ENCODE measurements at places on chromosomes 4 and X. TPM values are rescaled to one million over a fixed set of nuclear protein-coding genes. Genes with fewer than 3 reads are reported as not detected.

DNA sequence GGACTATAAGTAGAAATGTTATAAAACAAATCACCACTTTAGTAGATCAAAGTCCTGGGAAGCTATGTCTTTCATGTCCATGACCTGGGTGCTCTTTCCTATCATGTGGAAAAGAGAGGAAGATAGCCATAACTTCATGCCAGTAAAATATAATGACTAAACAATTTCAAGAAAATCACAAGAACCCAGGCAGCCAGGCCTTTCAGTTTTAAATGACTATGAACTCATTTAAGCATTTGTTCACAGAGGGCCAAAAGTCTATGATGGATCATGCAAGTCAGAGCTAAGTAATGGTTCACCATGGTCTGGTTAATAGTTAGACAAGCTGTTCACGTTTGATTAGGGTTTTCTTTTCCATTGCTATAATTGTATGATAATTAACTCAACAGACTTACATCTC, 155.8 kb downstream of the PPARGC1A start:
- no peak for DNase-seq

- DNase-seq: no peak
Measured at GRCh38 chrX:38896724-38897298, 95.6 kb downstream of the MID1IP1 start.

GRCh38 chr4:55125087-55125721, at the start of gene KDR:
TSS of gene KDR (minus strand) at chr4:55125595. CDS start at chr4:55125293, 302 bp downstream.
- peak; percentile 12 for DNase-seq

- DNase-seq: no peak
Measured at GRCh38 chrX:40866893-40867292, 131.6 kb upstream of the MED14 start.

DNA sequence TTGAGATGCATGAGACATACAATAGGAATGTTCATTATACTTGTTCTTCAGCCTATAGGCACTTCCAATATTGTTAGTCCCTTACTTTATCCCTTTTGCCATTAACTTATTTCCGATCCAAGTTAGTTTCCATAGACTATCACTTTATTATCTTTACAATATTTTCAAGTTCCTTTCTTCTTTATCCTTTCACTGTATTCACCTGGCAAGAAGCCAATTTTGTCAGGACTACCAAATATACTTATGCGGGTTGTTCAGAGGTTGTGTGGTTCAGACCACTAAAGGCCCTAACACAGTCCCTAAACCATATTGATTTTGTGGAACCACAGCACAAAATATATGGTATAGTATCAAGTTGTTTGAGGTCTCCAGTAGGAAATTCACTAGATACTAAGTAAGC, 245.0 kb upstream of the HTR2C start:
- no peak for DNase-seq

- peak; percentile 52 for DNase-seq
Measured at GRCh38 chr4:176774852-176775251, 17.9 kb downstream of the VEGFC start.

GRCh38 chr4:113358784-113359183, 309.3 kb downstream of the ANK2 start:
- no peak for DNase-seq

- DNase-seq: peak; percentile 50
Measured at GRCh38 chrX:100409610-100410590, at the start of gene PCDH19. TSS of gene PCDH19 (minus strand) at chrX:100410273. CDS start at chrX:100408597, 1,676 bp downstream.

- DNase-seq: no peak
Measured at GRCh38 chr4:138674209-138674608, 341.4 kb upstream of the NOCT start.

- DNase-seq: no peak
Measured at GRCh38 chrX:110568441-110568840, 209.8 kb downstream of the RTL9 start.

DNA sequence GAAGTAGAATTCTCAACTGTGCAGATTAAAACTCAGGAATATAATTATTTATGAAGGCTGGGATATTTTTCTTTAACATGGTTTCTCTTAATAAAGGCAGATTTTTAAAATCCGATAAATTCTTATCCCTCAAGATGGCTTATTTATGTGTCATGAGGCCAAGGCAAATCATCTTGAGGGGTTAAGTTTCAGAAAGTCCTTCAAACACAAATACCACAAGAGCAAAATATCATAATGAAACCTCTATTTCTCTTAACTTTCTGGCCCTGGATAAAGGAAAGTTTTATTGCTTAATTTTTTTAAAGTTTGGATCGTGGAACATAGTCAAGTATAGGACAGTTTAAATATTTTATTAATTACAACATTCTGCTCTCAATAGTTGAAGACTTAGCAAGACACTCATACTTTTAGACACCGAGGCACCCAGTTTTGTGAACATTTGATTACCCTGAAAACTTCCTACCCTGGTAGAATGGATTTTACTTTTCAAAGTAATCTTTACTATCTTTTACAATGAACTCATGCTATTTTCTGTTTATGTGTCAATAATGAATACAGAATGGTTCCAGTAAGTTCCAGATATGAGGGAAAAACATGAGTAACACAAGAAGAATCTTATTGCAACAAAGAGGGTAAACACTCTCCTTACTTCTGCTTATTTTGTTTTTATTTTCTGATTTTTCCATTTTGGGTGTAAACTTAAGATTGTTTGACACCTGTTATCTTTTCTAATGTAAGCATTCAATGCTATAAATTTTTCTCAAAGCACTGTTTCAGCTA, 200.7 kb upstream of the IL15 start:
- DNase-seq: no peak

GRCh38 chrX:53686151-53686885, at the start of gene HUWE1:
TSS of gene HUWE1 (minus strand) at chrX:53686719. CDS start at chrX:53654107, 32,612 bp downstream.
- DNase-seq: peak; percentile 58

GRCh38 chr4:183936047-183936446, 30.9 kb downstream of the STOX2 start:
- no peak for DNase-seq

- DNase-seq: no peak
Measured at GRCh38 chr4:82071951-82072350, 301.8 kb downstream of the HNRNPD start.

DNA sequence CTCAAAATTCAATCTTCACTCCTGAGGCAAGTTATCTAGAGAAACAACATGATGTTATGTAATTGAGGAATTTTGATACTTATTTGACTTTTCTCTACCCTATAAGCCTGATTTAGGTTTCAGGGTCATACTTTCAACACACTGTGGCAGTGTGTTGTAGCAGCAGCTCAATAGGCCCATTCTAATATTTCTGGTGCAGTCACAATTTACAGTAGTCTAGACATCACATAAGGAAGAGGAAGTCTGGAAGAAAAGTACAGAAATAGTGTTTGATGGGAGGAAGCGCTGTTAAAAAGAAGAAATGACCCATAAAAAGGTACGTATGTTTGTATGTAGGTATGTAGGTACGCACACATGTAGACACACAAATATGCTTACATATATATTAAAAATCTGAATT, 194.3 kb downstream of the ARHGAP24 start:
- no peak for DNase-seq

- no peak for DNase-seq
Measured at GRCh38 chr4:112279025-112279881, 6.5 kb downstream of the TIFA start.

GRCh38 chrX:45761920-45762319, 561.2 kb upstream of the DIPK2B start:
- DNase-seq: no peak

DNA sequence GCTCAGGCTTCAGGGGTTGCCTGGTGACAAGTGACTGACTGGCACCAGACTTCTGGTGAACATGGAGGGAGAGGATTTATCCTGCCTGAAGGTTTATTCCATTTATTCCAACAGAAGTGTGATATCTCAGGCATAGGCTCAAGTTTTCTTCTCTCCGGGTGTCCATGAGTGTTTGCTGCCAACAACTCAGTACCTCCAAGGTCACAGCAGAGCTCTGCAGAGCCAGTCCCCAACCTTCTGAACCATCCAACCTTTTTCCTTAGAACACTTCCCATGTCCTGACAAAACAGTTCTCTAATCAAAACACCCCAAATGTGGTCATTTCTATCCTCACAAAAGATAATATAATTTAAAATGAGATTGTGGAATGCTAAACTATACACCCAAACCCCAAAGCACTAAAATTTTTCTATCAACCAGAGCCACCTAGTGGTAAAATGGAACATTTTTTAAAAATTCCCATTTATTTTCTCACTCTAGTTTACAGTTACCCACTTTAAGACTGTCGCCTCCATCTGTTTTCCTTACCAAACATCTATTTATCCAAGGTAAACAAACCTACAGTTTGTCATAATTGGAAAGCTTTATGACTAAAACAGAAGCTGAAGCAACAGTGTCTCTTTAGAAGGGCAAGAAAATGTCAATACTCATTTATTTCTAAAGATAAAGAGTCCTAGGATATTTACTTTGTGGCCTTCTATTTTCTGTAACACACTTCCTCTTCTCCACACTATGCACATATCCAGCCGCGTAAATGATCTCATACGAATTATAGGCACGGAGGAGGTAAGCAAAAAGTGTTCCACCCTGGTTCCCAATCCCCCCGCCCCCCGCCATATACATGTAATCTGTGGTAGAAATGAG, 39.5 kb downstream of the TMEM154 start:
- no peak for DNase-seq

DNA sequence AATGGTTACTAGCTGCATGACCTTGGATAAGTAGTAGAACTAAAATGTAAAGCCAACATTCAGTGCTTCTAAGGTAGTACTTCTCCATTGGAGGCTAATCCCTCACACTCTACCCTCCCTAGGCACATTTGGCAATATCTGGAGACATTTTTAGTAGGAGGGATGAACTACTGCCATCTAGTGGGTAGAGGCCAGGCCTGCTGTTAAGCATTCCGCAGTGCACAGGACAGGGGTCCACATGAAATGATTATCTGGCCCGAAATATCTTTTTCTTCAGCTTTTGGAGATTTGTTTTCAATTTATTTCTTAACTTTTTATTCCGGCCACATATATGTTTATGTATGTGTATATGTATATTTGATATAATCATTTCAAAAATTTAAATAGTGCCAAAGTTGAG, 36.0 kb upstream of the SPANXC start:
- DNase-seq: no peak

DNA sequence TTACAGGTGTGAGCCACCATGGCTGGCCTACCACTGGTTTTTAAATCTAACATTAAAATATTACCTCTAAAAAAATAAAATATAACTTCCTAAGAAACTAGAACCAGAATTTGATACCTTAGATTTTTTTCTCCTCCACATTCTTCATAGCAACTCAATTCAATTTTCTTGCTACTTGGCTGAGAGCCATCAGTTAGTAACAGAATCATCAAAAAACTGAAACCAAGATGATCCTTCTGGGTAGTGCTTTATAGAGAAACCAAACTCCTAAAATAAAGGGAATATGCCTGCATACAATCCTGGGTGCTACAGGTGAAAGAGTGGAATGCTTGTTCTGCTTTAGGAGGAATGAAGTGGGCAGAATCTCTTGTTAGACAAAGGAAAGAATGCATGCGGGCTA, 64.4 kb downstream of the RPS3A start:
- no peak for DNase-seq

DNA sequence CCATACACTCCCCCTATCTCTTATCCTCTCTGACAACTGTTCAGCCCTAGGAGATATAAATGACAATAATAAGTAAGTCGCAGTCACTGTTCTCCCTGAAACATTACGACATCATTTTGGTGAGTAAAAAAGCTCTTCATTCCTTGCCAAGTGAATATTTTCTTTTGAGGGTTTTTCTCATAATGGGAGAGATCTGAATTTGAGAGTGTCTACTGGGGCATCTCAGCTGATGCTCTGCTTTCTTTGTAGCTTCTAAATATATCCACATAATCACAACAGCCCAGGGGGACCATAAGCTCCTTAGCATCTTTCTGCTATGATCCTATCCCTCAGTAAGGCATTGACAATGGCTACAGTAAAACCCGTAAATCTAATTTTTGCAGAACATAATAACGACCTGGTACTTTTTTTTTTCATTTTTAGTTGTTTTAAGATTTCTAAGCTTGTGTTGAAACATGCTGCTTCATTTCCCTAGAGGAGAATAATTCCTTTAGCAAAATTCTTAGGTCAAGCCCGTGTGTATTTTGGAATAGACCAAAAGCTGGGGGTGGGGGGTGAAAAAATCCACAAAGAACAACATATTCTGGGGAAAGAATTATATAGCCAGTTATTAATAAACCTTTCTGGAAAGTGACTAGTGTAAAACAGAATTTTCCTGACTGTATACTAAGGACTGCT, 78.1 kb upstream of the GPM6B start:
- no peak for DNase-seq

The MAGEA12 gene
- polyA plus RNA-seq: not detected

The IL1RAPL1 gene
- polyA plus RNA-seq: 0.16 TPM

The FGF5 gene
- polyA plus RNA-seq: 3.9 TPM

The RHOH gene
- not detected for polyA plus RNA-seq

The STBD1 gene
- 3.1 TPM for polyA plus RNA-seq

The SGMS2 gene
- 38.7 TPM for polyA plus RNA-seq

The ADGRG4 gene
- not detected for polyA plus RNA-seq

The RASSF6 gene
- 6.2 TPM for polyA plus RNA-seq

The CENPC gene
- polyA plus RNA-seq: 3.0 TPM

Measured in mammary epithelial cell (primary cell).